ENCODE measurements at places on chromosomes 6 and 20. TPM values are rescaled to one million over a fixed set of nuclear protein-coding genes. Genes with fewer than 3 reads are reported as not detected.

DNA sequence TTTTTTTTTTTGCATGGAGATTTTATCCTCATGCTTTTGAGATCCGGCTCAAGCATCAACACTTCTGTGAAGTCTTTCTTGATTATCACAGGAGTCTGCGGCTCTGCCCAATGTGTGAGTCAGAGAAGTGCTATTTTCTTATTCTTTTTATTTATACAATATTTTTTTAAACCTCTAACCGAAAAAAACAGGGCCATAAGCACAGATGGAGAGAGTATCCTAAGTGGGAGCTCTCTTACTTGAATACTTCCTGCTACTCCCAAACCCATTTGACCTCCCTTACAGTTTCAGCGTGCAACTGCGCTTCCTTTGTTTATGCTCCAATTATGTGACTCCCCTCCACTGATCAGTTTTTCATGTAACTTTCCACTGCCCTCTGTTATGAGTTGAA lies 8.7 kb upstream of the ATXN1 start:
- peaks cover 42% of the 10 kb centered on the region for H3K4me1 ChIP-seq
- H3K27me3 ChIP-seq: no peaks in the 10 kb centered on the region
- no peak overlapping the region for H3K4me3 ChIP-seq
- no peaks in the 10 kb centered on the region for H3K36me3 ChIP-seq
- no peak for DNase-seq

Gene NMBR
- not detected for polyA plus RNA-seq

- no peak overlapping the region for H3K27ac ChIP-seq
- H3K4me1 ChIP-seq: no peaks in the 10 kb centered on the region
- no peak for DNase-seq
- H3K36me3 ChIP-seq: no peaks in the 10 kb centered on the region
Measured at GRCh38 chr20:39176457-39176856, 214.3 kb downstream of the DHX35 start.

Gene ARMH2
- polyA plus RNA-seq: not detected

- no peaks in the 10 kb centered on the region for H3K27me3 ChIP-seq
- H3K4me3 ChIP-seq: no peak overlapping the region
- H3K4me1 ChIP-seq: no peaks in the 10 kb centered on the region
- H3K36me3 ChIP-seq: no peaks in the 10 kb centered on the region
- no peak overlapping the region for H3K27ac ChIP-seq
Measured at GRCh38 chr20:61847420-61847748, 218.3 kb downstream of the TAF4 start.

GRCh38 chr20:6993011-6993410 lies 225.5 kb downstream of the BMP2 start:
- no peak for DNase-seq
- no peaks in the 10 kb centered on the region for H3K36me3 ChIP-seq
- no peak overlapping the region for H3K4me3 ChIP-seq
- no peak overlapping the region for H3K27ac ChIP-seq
- H3K4me1 ChIP-seq: no peaks in the 10 kb centered on the region

GRCh38 chr6:17276766-17277165 lies 4.4 kb upstream of the RBM24 start:
- no peak for DNase-seq
- H3K4me3 ChIP-seq: no peak overlapping the region
- peaks cover 11% of the 10 kb centered on the region for H3K4me1 ChIP-seq
- H3K27me3 ChIP-seq: peaks cover 22% of the 10 kb centered on the region
- no peaks in the 10 kb centered on the region for H3K36me3 ChIP-seq

- H3K36me3 ChIP-seq: peaks cover 4% of the 10 kb centered on the region
- H3K27me3 ChIP-seq: no peaks in the 10 kb centered on the region
- H3K27ac ChIP-seq: no peak overlapping the region
- no peak overlapping the region for H3K4me3 ChIP-seq
- no peak for DNase-seq
- H3K4me1 ChIP-seq: peaks cover 7% of the 10 kb centered on the region
Measured at GRCh38 chr20:35305682-35306556, 13.7 kb upstream of the FAM83C start.

Gene RBM24
- polyA plus RNA-seq: not detected

DNA sequence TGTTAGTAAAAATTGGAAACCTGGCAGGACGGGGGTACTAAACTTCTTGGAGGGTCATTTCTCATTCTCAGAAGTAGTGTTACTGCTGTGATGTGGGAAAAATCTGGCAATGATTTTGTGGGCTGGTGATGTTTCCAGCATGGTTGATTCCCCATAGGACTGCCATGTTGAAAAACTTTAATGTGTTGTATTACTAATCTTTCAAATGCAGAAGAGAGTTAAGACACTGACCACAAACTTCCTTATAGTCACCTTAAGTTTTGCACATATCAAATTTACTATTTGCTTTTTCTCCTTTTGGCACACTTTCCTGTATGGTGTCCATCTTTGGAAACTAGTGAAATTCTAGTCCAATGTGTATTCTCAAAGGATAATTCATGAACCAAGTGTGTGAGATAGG lies 236.2 kb upstream of the TAB2 start:
- no peak overlapping the region for H3K27ac ChIP-seq
- H3K4me1 ChIP-seq: peaks cover 48% of the 10 kb centered on the region
- no peak overlapping the region for H3K4me3 ChIP-seq
- H3K36me3 ChIP-seq: no peaks in the 10 kb centered on the region
- no peak for DNase-seq

DNA sequence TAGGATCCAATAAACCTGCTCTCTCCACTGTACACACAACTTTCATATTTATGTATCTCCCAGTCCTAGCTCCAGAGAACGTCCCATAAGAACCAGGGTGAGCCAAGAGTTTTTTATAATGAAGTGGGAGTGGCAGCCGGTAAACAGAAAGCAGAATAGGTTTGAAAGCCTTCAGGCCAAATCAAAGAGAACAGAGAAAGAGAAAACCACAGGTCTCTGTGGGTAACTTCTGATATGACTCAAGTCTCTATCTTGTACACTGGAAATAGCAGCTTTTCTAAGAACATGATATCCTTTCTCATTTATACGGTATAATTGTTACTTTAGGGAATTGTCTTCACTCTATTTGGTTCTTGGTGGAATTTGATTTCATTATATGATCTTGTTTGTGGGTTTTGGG lies 273.6 kb downstream of the PACRG start:
- no peak overlapping the region for H3K27ac ChIP-seq
- peak; percentile 19 for DNase-seq
- H3K4me3 ChIP-seq: no peak overlapping the region
- H3K36me3 ChIP-seq: no peaks in the 10 kb centered on the region
- H3K4me1 ChIP-seq: no peaks in the 10 kb centered on the region

Gene SAMD3
- polyA plus RNA-seq: 35.8 TPM

Gene SMIM29
- polyA plus RNA-seq: 47.7 TPM

GRCh38 chr6:150891888-150892485 lies 26.5 kb downstream of the MTHFD1L start:
- peak; percentile 41 for DNase-seq
- H3K27me3 ChIP-seq: no peaks in the 10 kb centered on the region
- peaks cover 15% of the 10 kb centered on the region for H3K4me1 ChIP-seq
- no peak overlapping the region for H3K4me3 ChIP-seq
- H3K36me3 ChIP-seq: no peaks in the 10 kb centered on the region

GRCh38 chr6:91653895-91654294 lies 1067.0 kb upstream of the MAP3K7 start:
- no peaks in the 10 kb centered on the region for H3K27me3 ChIP-seq
- no peaks in the 10 kb centered on the region for H3K36me3 ChIP-seq
- no peak for DNase-seq
- no peak overlapping the region for H3K4me3 ChIP-seq
- H3K4me1 ChIP-seq: no peaks in the 10 kb centered on the region

GRCh38 chr20:22574545-22575086 lies 9.8 kb downstream of the FOXA2 start:
- H3K36me3 ChIP-seq: no peaks in the 10 kb centered on the region
- no peaks in the 10 kb centered on the region for H3K4me1 ChIP-seq

DNA sequence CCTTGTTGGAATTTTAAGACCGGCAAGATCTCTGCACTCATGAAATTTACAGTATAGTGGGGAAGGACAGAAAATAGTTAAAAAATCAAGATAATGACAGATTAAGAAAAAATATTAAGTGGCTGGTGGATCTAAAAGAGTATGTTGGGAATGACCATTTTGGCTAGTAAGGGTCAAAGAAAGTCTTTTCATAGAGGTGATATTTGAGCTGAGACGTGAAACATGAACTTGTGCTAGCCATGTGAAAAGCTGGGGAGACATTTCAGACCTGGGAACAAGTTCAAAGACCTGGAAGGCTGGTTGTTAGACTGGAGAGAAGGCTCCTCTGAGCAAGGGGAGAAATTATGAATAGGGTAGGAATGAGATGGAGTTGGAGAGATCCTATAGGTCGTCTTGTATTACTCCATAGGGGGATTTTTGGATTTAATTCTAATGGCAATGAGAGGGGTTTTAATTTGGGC lies 4.7 kb downstream of the BICRAL start:
- no peak for DNase-seq
- no peaks in the 10 kb centered on the region for H3K27me3 ChIP-seq
- peaks cover 68% of the 10 kb centered on the region for H3K4me1 ChIP-seq
- H3K27ac ChIP-seq: peak overlapping the region; percentile 100

DNA sequence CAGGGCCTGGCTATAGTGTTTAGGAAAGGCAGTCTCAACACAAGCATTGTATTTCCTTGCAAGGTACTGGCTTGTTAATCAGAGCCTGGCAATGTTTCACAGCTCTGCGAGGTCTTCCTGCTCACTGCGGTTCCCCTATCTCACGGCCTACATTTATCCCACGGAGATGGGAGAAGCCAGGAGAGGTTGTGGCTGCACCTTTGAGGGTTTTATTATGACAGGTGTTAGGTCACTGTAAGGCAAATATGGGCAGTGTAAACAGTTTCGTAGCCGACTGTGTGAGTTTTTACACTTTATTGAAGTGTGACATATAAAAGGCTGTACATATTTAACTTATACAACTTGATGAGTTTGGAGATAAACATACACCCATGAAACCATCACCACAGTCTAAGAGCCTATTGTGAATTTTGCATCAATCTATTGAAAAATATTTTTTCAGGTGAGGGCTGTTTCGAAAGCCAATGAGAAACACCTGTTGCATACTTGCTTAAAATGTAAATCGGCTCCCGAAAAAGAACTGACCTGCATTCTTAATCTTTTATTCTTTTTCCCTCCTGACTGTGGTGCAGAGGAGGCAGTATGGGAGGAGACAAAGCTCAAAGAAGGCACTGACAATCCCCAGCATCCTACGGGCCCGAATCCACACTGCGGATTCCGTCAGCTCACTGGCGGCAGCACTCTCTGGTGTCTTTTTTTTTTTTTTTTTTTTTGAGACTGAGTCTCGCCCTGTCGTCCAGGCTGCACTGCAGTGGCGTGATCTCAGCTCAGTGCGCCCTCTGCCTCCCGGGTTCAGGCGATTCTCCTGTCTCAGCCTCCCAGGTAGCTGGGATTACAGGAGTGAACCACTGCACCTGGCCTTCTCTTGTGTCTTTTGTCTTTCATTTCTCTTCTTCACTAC lies 7.5 kb upstream of the RBM38 start:
- H3K36me3 ChIP-seq: peaks cover 15% of the 10 kb centered on the region
- H3K4me3 ChIP-seq: no peak overlapping the region
- no peaks in the 10 kb centered on the region for H3K27me3 ChIP-seq
- DNase-seq: no peak
- no peak overlapping the region for H3K27ac ChIP-seq

GRCh38 chr6:93366506-93366905 lies 52.9 kb downstream of the EPHA7 start:
- no peaks in the 10 kb centered on the region for H3K36me3 ChIP-seq
- H3K27me3 ChIP-seq: no peaks in the 10 kb centered on the region
- H3K4me3 ChIP-seq: no peak overlapping the region
- DNase-seq: no peak

- no peaks in the 10 kb centered on the region for H3K27me3 ChIP-seq
- no peaks in the 10 kb centered on the region for H3K4me1 ChIP-seq
- no peak overlapping the region for H3K4me3 ChIP-seq
- DNase-seq: no peak
- H3K36me3 ChIP-seq: no peaks in the 10 kb centered on the region
Measured at GRCh38 chr6:6377621-6378020, 57.2 kb upstream of the F13A1 start.

- H3K4me1 ChIP-seq: no peaks in the 10 kb centered on the region
- no peak overlapping the region for H3K4me3 ChIP-seq
- no peaks in the 10 kb centered on the region for H3K36me3 ChIP-seq
- no peak for DNase-seq
- no peaks in the 10 kb centered on the region for H3K27me3 ChIP-seq
Measured at GRCh38 chr20:889932-890463, 26.1 kb downstream of the ANGPT4 start.

Gene ANKEF1
- 5.7 TPM for polyA plus RNA-seq

- H3K27me3 ChIP-seq: no peaks in the 10 kb centered on the region
- no peak for DNase-seq
- no peak overlapping the region for H3K4me3 ChIP-seq
- no peaks in the 10 kb centered on the region for H3K4me1 ChIP-seq
Measured at GRCh38 chr6:3646616-3647362, 104.7 kb downstream of the PXDC1 start.

DNA sequence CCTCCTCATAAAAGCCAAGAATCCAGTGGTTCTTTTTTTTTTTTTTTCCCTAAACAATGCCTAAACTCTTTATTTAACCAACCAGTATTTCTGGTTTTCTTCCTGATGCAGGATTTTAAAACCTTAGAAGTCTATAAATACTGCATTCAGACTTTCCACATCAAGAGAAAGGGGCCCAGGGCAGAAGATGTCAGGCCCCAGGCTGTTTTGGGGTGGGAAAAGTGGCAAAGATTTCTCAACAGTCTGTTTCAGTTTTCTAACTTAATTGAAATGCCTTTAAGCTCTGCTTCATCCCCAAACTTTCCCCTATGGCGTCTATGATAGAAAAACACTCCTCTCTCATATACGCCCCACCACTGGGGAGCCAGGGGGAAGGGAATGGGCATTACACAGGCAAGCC lies 33.1 kb downstream of the QRSL1 start:
- H3K27ac ChIP-seq: no peak overlapping the region
- no peaks in the 10 kb centered on the region for H3K27me3 ChIP-seq
- H3K4me1 ChIP-seq: no peaks in the 10 kb centered on the region
- peaks cover 46% of the 10 kb centered on the region for H3K36me3 ChIP-seq
- no peak overlapping the region for H3K4me3 ChIP-seq
- DNase-seq: no peak

DNA sequence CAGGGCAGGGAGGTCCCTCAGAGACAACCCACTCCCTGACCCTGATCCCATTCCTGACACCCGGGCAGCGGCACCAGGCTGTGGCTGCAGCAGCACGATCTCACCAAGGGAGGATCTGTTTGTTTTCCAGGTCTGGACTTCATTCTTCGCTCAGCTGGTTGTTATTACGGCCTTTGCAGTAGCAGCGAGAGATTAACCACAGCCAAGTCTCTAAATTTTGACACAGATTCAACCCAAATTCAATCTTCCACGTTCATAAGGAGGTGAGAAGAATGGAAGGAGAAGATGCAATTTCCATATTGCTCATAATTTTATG lies 91.1 kb upstream of the THBS2 start:
- no peak for DNase-seq
- H3K4me3 ChIP-seq: no peak overlapping the region
- H3K36me3 ChIP-seq: no peaks in the 10 kb centered on the region

DNA sequence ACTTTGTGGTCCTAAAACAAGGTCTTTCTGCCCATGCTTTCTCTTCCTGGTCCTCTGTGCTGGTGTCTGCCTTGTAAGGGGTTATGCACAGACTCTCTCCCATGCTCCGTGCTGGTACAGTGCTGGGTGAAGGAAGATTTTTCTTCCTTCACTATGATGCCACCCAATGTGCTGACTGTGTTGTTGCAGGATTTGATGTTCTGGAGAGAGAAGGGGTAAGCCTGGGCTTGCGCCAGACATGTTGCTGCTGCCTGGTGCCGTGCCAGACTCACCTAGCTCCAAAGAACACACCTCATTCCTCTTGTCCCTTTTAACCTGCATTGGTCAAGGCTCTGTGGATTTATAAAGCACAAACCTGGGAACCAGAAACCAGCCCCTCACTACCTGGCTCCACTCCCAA lies 28.4 kb upstream of the ARMH2 start:
- no peak overlapping the region for H3K4me3 ChIP-seq
- no peaks in the 10 kb centered on the region for H3K4me1 ChIP-seq
- H3K27ac ChIP-seq: peak overlapping the region; percentile 33
- H3K36me3 ChIP-seq: peaks cover 96% of the 10 kb centered on the region
- no peak for DNase-seq
- H3K27me3 ChIP-seq: no peaks in the 10 kb centered on the region

Data from CD4-positive, CD25-positive, alpha-beta regulatory T cell (primary cell).